ENCODE measurements at places on chromosomes 7 and 10.

DNA sequence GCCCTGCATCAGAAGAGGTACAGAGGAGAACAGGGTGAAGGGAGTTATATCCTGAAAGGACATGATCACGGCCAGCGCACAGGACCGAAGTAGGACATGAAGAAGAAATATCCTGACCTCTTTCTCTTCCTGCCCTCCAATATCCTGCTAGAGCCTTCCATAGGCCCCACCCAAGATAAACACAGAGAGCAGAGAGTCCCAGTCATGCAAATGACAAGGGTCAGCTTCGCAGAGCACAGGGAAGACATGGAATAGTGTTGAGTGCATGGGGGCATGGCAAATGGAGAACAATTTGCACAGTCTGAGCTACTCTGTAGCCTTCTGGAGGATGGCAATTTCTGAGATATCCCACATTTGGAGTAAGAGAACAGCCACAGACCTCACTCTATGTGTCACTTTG lies 371.4 kb downstream of the GRM8 start:
- no peak for DNase-seq

DNA sequence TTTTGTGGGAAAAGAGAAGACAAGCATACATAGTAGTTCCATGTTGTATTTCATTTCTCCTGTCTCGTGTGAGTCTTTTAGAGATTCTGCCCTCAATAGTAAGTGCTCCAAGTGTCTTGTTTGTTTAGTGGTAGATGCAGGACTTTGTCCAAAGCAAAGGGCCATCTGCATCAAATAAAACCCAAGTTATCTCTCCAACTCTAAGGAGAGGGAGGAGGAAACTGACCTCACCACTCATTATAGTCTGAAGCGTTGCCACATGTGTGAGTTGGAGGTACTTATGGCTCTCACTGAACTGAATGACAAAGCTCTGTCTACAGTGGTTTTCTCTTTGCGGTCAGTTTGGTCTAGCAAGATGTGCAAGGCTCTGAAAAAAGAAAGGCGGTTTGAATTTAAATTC lies 272.6 kb downstream of the DOCK4 start:
- no peak for DNase-seq

DNA sequence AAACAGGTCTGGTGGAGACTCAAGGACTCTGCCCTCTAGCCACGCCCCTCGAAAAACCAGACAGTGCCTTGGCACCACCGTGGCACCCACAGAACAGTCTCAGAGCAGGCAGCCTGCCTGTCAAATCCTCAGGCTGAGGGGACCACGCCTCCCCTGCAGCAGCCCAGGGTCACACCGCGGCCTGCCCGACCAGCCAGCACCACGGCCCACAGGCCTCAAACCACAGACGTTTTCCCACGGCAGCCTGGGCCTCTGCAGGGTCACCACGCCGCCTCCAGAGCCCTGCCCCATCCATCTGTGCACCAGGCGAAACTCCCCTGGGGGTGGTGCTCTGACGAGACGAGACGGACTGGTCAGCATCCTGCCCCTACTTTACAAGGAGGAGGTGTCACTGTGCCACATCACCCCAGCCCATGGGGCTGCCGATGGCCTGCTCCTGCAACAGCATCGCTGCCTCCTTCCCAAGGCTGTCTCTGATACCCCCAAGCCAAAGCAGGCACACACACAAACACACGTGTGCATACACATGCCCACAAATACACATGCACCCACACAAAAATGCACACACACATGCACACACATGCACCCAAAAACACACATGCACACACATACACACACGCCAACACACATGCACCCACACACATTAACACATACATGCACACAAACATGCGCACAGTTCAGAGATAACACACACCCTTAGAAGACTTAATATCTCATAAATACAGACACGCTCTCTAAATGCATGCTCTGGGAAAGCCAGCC lies 24.6 kb downstream of the PAPOLB start:
- DNase-seq, result no peak

DNA sequence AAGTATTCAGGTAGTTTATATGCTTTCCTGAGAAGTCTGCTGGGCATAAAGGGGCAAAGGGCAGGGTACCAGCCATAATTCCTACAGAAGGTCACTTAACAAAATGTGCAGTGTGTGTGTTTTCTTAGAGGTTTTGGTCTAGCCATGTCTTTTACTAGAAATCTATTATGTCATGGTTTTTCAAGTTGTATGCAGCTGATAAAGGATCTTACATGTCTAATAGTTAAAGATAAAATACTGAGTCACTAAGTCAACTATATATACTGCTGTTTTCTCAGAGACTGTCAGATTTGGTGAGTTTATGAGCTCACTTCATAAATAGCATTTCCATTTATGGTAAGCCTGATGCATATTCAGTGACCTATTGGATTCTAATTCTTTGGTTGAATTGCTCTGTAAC lies 7.7 kb downstream of the CASP2 start:
- no peak for DNase-seq

GRCh38 chr7:50480797-50481196 lies 30.6 kb upstream of the FIGNL1 start:
- no peak for DNase-seq

- no peak for DNase-seq
Measured at GRCh38 chr7:505171-505570, 14.5 kb downstream of the PDGFA start.

DNA sequence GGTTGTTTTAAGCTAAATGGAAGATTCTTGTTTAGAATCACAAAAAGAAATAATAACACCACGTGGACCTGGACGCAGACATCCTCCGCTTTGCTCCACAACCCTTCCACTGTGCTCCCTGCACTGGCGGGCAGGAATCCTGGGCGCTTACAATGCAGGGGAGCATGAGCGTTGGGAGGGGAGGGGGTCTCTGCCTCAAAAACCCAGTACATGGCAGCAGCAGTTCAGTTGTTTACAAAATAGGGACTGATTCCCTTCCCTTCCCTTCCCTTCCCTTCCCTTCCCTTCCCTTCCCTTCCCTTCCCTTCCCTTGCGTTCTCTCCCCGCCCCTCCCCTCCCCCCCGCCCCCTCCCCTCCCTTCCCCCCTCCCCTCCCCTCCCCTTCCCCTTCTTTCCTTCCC lies 169.6 kb upstream of the ITGB1 start:
- DNase-seq, result no peak

DNA sequence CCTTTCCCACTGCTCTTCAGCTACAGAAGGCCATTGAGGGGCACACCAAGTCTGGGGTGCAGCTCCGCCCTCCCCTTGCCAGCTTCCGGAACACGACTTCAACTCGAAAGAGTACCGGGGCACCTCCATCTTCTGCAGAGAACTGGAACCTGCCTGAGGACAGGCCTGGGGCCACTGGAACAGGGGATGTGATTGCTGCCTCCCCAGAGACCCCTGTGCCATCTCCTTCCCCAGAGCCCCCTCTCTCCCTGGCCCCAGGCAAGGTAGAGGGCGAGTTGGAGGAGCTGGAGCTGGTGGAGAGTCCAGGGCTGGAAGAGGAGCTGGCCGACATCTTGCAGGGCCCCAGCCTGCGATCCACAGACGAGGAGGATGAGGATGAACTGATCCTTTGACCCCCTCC lies 10.9 kb downstream of the FAM131B start:
- DNase-seq, result no peak

GRCh38 chr10:78514459-78514858 lies 480.8 kb downstream of the RPS24 start:
- DNase-seq, result no peak

- no peak for DNase-seq
Measured at GRCh38 chr7:132044247-132044646, 487.8 kb upstream of the PODXL start.

DNA sequence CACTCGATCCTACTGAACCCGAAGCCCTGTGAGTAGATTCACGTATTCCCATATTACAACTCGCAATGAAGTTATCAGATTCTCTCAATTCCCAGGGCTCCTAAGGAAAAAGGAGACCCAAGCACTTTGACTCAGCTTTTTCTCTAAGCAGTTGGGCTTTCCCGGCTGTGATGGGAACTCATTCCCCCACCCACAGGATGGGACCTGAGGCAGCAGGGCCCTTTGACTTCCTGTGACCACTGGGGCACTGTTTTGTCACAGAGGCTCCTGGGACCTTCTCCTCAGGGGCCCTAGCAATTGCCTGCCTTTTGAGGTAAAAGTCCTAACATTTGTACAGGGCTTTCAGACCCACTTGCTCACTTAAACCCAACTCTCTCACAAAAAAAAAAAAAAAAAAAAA lies 122.8 kb upstream of the PDLIM1 start:
- no peak for DNase-seq

DNA sequence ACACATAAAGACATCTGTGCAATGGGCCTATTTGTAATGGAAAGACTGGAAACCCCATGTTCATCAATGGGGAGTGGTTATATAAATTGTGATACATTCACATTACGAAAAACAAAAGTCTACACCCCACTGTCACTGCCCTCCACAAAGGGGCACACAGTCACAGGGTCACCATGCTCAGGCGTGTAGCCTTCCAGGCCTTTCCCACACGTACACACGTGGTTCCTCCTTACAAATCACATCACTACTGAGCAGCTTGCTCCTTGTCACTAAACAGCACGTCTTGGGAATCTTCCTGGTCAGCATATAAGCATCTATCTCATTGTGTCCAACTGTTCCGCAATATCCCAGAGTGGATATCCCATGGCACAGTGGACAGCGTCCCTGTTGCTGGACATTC lies 163.1 kb downstream of the SLIT1 start:
- no peak for DNase-seq

GRCh38 chr10:95742962-95743535 lies 12.9 kb upstream of the ENTPD1 start:
- DNase-seq, result no peak

DNA sequence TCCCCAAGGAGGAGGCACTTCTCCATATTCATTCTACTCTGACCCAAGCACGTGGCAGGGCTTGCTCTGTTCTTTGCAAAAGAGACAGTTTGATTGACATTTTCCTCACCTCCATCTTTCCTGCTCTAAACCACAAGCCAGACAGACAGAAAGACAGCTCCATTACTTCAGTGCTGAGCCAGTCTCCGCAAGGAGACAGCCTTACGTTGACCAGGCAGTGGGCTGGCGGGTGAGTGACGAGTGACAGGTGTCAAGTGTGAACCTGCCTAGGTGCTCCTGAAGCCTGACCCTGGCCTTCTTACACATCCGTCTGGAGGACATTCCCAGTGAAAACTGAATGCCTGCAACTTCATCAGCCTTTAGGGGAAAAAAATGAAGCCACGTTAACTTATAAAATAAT lies 314.6 kb downstream of the TNS3 start:
- no peak for DNase-seq

DNA sequence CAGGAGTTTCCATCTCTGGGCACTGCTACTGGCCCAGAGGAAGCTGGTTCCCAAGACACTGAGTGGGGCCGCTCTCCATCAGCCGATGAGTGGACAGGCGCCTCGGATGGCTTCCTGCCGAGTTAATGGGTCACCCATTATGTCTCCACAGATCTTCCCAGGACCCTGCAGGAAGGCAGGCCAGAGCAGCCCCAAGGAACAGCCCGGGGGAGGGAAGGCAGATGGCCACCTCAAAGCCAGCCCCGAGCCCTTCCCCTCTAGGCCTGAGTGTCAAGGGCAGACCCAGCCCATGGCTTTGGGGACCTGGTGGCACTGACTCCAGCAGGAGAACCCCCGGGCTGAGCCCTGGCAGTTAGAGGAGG lies 3.4 kb upstream of the LFNG start:
- no peak for DNase-seq

DNA sequence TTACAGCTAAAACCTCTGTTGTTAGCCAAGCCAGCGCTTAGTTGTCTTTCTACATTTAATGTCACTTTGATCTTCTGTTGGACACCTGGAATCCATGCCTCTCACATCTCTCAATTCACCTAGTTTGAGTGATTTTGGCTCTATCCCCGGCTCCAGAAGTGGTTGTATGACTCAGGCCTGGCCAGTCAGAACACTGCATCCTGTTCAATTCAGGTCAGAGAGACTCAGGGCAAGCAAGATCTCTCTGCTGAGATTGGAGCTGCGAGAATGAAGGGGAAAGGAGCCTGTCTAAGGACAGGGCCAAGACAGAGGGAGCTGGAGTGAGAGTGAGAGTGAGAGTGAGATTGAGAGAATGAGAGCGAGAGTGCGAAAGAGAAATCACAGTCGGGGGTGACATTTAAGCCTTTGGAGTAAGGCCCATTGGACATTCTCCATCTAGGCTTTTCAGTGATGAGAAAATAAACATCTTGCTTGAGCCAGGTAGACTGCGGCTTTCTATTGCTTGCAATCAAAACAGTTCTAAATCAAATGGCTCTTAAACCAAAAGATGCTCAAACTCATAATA lies 83.3 kb upstream of the DYNC1I1 start:
- DNase-seq, result no peak

DNA sequence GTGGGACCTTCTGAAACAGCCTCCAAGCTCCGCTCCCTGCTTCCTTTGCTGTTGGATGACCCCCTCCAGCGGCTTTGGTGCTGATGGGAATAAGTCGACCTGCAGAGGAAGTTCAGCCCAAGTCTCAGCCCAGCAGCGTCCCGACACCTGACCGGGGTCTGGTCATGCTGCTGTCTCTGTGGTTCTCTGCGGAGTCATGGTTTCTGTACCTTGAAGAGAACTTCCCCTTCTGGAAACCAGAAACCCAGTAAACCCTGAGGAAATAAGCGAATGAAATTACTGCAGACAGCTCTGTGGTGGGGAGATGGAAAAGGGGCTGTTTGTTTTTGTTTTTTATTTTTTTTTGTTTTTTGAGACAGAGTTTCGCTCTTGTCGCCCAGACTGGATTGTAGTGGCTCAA lies 18.3 kb upstream of the ZNF12 start:
- peak; percentile 77 for DNase-seq

GRCh38 chr7:155228459-155228845 lies 69.2 kb upstream of the INSIG1 start:
- no peak for DNase-seq

DNA sequence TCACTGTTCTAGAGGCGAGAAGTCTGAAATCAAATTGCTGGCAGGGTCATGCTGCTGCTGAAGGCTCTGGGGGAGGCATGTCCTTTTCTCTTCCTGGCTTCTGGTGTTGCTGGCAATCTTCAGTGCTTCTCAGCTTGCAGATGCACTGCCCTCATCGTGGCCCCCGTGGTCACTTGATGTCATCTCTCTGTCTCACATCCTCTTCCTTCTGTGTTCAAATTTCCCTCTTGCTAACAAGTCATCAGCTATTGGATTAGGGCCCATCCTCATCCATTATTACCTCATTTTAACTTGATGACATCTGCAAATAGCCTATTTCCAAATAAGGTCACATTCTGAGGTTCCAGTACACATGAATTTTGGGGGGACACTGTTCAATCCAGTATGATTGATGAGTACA lies 36.6 kb upstream of the SRGN start:
- DNase-seq, result no peak

- DNase-seq, result peak; percentile 70
Measured at GRCh38 chr7:131026297-131027000, 292.4 kb upstream of the KLF14 start.

DNA sequence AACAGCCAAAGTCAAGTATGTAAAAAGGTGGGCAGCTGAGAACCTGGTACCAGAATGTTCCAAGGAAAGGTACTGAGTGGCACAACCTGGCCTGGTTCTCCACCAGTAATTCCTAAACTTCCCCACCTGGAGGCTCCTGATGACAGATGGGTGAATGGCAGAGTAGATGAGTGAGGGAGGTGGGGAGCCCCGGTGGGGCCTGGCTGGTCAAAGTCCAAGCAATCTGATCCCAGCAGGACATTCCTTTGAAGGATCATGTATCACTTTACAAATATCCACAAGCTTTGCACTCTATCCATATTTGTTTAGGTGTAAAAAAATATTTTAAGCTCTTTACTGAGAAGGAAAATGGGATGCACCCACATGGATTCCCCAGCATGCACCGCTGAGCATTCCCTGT lies 250.2 kb downstream of the DPP6 start:
- no peak for DNase-seq

GRCh38 chr7:119964788-119965542 lies 308.0 kb upstream of the KCND2 start:
- no peak for DNase-seq

- DNase-seq, result no peak
Measured at GRCh38 chr10:5254488-5254887, 57.9 kb downstream of the AKR1C4 start.

Measured in naive B cell (primary cell).